ENCODE measurements at places on chromosomes 13 and 19. TPM values are rescaled to one million over a fixed set of nuclear protein-coding genes. Genes with fewer than 3 reads are reported as not detected.
A peak's percentile ranks its signal among the peaks of the same experiment; 100 is the strongest.

Gene C1QTNF9B
- total RNA-seq, result not detected

Gene HTR2A
- under 0.01 TPM for total RNA-seq

Gene PROSER1
- 9.4 TPM for total RNA-seq

Gene GRIK5
- 22.1 TPM for total RNA-seq

Gene MYH14
- total RNA-seq, result under 0.01 TPM

Gene CYP2F1
- total RNA-seq, result under 0.01 TPM

Gene MCEMP1
- 0.27 TPM for total RNA-seq

Gene CGB8
- not detected for total RNA-seq

Gene SYDE1
- 6.2 TPM for total RNA-seq

Gene PRR19
- 0.54 TPM for total RNA-seq

Gene RUBCNL
- 1.6 TPM for total RNA-seq

Gene ENOX1
- 0.54 TPM for total RNA-seq

- DNase-seq, result no peak
Measured at GRCh38 chr13:110726726-110727125, 13.2 kb downstream of the ING1 start.

- no peak for DNase-seq
Measured at GRCh38 chr19:36090910-36091695, 19.8 kb upstream of the OVOL3 start.

- no peak for DNase-seq
Measured at GRCh38 chr19:7288977-7289376, 5.2 kb downstream of the INSR start.

DNA sequence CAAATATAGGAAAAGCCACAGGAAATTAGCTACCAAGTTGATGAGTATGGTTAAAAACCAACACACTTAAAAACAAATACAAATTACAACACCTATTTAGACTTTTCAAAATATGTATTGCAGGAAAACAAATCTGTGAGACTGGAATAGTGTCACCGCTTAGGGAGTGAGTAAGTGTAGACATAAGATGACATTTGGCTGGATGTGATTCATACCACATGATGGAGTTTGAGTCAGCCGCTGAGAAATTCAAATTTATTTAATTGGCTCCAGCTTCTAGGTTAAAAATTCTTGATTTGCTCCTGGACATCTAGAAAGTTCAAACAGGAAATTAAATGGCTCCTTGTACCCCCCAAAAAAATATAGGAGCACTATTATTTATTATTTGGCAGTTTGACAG lies 531.7 kb downstream of the SLITRK1 start:
- DNase-seq, result no peak

DNA sequence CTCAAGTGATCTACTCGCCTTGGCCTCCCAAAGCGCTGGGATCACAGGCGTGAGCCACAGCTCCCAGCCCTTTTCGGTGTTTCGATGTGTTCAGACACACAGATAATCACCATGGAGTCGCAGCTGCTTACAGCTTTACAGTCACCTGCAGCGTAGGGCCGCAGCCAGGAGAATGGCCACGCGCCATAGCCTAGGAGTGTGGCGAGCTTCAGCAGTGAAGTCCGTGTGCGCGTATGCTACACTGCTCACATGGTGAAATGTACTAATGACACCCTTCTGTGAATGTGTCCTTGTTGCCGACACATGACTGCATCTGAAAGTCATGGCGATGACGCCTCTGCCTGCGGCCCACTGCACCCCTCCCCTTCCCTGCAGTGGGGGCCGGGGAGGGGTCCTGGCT lies 23.6 kb downstream of the AP3D1 start:
- DNase-seq, result no peak

GRCh38 chr13:108306860-108307259 lies 37.3 kb downstream of the TNFSF13B start:
- no peak for DNase-seq

GRCh38 chr13:47680748-47681147 lies 320.3 kb downstream of the SUCLA2 start:
- DNase-seq, result no peak

GRCh38 chr13:52848455-52849195 lies at the start of gene PCDH8:
PCDH8 (minus strand) TSS chr13:52848640; CDS start chr13:52848436, 204 bp downstream.
- DNase-seq, result no peak

- no peak for DNase-seq
Measured at GRCh38 chr13:70386919-70387318, 278.7 kb upstream of the KLHL1 start.

GRCh38 chr19:50461066-50461875 lies 15.0 kb upstream of the EMC10 start:
- DNase-seq, result peak; percentile 36

GRCh38 chr13:46345398-46345797 lies 41.7 kb downstream of the RUBCNL start:
- DNase-seq, result no peak

- no peak for DNase-seq
Measured at GRCh38 chr13:64675255-64675892, 2554.8 kb downstream of the PCDH9 start.

- DNase-seq, result no peak
Measured at GRCh38 chr19:15452111-15453047, 2.6 kb upstream of the WIZ start.

- no peak for DNase-seq
Measured at GRCh38 chr13:98537306-98537705, 39.6 kb downstream of the STK24 start.

- DNase-seq, result no peak
Measured at GRCh38 chr19:42548552-42548951, 20.3 kb upstream of the CEACAM1 start.

DNA sequence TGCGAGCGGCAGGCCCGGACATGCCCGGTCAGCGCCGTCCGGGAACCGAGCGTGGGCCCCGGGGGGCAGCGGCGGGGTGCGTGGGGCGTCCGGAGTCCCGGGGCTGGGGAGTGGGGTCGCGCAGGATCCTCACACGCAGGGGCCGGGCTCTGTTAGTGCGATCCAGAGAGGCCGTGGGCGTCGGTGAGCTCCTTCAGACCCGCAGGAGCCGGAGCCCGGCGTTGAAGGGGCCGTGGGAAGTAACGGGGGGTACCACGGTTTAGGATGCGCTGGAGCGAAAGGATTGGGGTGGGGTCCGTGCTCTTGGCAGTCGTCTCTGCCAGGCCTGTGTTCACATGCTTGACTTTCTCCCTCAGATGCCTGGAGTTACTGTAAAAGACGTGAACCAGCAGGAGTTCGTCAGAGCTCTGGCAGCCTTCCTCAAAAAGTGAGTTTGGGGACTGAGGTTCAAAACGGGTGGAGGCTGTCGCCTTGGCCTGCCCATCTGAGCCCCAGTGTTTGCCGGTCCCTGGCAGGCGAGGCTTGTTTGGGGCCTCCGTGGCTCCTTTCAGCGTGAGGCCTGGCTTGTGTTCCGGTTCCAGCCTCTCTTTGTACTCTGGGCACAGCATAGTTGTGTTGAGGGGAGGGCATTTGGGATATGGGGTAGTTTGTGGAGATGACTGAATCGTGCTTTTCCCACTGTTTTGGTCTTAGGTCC lies 512 bp downstream of the RPS19 start:
- no peak for DNase-seq

DNA sequence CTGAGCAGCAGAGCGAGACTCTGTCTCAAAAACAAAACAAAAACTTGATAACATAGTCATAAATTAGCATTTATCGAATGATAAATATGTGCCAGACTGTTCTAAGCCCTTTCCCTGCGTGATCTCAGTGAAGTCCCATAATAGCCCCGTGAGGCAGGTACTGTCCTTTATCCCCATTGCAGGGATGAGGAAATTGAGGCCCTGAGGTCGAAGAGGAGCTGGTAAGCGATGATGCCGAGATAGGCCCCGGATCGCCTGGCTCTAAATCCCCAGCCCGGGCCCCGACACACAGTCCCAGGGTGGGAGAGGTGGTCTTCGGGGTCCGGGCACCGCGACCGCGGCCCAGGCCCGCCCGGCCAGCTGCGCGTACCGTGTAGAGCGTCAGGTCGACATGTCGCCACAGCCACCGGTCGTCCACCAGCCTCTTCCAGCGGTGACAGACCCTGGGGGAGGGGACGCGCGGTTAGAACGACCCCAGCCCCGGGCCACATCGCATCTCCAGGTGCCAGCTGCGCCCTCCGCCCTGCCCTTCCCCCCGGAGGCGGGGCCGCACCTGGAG lies 625 bp downstream of the FBXL12 start:
- DNase-seq, result no peak

- no peak for DNase-seq
Measured at GRCh38 chr13:46778890-46779289, 18.1 kb downstream of the ESD start.

DNA sequence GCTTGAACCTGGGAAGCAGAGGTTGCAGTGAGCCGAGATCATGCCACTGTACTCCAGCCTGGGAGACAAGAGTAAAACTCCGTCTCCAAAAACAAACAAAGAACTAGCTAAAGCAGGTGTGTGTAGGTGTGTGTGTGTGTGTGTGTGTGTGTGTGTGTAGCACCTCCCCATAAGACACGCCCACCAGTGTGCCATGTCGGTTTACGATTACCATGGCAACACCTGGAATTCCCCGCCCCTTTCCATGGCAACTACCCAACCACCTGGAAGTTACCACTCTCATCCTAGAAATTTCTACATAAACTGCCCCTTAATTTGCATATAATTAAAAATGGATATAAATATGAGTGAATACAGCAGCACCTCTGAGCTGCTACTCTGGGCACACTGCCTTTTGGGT lies 80.9 kb upstream of the ADGRE5 start:
- no peak for DNase-seq

DNA sequence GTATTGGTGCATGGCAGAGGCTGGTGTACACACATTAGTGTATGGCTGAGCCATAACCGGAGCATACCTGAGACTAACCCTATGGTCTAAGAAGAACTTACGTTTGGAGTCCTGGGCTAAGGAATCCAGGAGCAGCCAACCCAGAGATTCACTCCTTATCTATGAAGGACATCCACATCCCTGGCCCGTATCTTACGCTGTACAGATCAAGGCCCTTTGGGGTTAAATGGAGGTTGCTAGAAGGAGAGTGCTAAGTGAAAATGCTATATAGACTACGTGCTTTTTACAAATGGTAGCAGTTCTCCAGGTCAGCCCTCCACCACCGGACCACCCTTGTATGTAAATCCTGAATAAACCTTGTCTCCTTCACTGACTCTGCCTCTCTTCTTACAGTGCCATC lies 1.9 kb upstream of the SUGT1 start:
- DNase-seq, result no peak

- DNase-seq, result no peak
Measured at GRCh38 chr13:65929436-65929835, 1300.7 kb downstream of the PCDH9 start.

GRCh38 chr19:13718733-13719132 lies 45.6 kb upstream of the MRI1 start:
- DNase-seq, result no peak

DNA sequence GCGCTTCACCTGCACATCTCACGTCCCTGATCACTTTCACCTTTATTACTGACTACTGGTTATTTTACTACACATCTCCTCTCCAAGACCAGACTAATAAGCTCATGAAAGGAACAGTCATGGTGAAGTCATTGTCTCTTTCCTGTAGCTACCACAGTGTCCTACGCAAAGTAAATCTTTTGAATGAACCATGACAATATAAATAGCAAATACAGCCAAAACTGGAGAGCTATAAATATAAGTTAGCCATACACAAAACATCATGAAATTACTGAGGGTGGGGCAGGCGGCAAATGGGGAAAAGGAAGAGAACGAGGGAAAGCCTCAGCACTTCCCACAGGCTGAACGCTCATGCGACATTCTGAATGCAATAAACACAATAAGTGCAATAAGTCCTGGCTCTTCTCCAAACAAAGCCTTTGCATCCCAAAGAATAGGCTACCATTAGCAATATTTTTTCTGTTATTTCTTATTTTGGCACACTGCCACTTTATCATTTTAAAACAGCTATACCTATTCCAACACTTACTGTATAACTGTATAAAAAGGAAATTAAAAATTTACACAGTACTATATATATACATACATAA lies 62.5 kb downstream of the TUBGCP3 start:
- DNase-seq, result no peak

DNA sequence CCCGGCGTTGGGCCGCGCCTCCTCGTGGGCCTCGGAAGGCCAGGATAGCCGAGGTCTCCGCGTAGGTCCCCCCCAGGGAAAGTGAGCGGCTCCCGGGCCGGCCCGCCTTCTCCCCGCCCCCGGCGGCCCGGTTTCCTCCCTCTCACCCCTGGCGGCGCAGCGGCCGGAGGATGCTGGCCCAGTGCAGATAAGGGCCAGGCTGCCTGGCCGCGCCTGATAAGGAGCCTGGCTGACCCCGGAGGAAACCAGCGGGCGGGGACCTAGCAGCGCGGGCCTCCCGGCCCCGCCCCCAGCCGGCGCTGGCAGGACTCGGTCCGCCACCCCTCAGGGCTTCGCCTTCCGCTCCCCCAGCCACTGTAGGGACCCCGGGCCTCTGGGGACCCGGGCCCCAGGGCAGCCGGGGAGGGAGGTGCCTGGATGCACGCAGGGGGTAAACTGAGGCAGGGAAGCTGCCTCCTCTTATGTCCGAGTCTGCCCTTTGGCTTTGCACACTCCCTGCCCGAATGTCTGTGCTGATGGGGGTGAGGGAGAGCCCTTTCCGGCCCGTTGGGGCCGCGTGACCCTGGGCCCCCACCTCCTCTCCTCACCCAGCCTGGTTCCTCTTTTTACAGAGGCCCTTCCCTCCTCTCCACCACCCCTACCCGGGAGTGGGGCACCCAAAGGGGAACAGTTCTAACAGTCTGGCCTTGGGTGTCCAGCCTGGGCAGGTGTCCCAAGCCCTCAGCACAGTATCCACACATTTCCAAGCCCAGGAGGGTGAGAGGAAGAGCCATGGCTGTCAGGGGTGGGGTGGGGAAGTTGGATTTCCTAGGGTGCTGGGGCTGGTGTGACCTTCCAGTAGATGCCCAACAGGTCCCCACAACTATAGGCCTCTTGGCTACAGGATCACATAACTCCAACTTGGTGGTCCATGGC lies at the start of gene LYL1:
Gene LYL1, minus strand, starts transcription at position 193 of the 915 bp plus-strand sequence. CDS start 1,687 bp downstream, outside the sequence.
- peak; percentile 98 for DNase-seq

- DNase-seq, result no peak
Measured at GRCh38 chr19:6413721-6414643, 10.6 kb downstream of the KHSRP start.

DNA sequence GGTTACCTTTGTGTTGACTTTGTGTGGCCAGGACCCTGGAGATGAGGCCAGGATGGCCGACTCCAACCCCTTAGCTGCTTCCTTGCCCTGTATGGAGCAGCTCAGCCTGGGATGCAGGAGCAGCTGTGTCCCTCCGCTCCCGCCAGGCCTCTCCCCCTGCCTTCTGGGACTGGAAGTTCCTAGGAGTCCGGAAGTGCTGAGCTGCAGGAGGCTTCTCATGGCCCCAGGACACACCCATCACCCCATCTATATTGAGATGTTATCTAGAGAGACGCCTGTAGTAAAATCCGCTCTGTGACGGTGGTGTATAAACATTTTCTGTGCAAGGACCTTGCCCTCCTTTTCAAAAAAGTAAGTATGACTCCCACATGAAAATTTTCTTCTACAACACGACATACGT lies 27.0 kb downstream of the WTIP start:
- DNase-seq, result no peak

GRCh38 chr19:34960103-34960805 lies 3.8 kb downstream of the ZNF792 start:
- DNase-seq, result no peak
